ENCODE measurements at places on chromosomes 4 and X.

DNA sequence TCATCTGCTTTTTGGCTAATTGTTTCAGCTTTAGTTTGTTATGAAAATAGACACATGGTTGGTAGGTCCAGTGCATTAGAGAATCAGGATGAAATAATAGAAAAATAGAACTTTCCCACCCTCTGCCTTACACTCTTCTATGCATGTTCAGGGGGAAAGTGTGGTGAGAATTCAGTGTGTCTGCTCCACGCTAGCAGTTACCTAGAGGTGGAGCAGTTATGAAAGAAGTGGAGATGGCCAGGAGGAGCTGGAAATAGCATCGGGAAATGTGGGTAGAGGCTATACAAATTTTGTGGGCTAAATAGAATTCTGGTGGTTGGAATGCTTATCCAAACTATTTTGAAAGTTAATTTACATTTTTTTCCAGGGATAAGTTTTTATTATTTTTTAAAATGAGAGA lies 91.4 kb upstream of the MAD2L1 start:
- no peak overlapping the region for H3K4me3 ChIP-seq
- H3K27ac ChIP-seq: no peak overlapping the region
- no peaks in the 10 kb centered on the region for H3K27me3 ChIP-seq
- DNase-seq: no peak

GRCh38 chr4:121360495-121360894 lies 20.3 kb downstream of the QRFPR start:
- no peak for DNase-seq
- no peaks in the 10 kb centered on the region for H3K36me3 ChIP-seq
- H3K4me3 ChIP-seq: no peak overlapping the region
- H3K27me3 ChIP-seq: no peaks in the 10 kb centered on the region

DNA sequence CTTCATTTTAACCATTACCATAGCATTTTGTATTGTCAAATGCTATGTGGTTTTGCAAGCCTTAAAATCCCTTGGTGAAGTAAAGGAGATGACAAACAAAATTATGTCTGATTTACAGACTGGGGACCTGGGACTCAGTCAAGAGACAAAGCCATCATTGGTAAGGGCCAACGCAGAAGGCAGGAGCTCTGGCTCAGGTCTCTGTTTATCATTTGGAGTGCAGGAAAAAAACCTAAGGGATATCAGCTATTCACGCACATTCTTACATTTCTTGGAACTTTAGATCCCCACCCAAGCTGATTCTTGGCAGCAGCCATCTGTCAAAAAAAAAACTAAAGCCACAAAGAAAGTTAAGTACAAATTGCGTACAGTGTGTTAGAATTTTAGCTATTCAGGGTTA lies 731.9 kb downstream of the STPG2 start:
- H3K27me3 ChIP-seq: no peaks in the 10 kb centered on the region
- no peak for DNase-seq
- H3K4me1 ChIP-seq: no peaks in the 10 kb centered on the region
- H3K27ac ChIP-seq: no peak overlapping the region
- H3K36me3 ChIP-seq: no peaks in the 10 kb centered on the region

GRCh38 chrX:76183289-76184049 lies 10.6 kb downstream of the PBDC1 start:
- H3K4me3 ChIP-seq: no peak overlapping the region
- H3K4me1 ChIP-seq: no peaks in the 10 kb centered on the region
- no peaks in the 10 kb centered on the region for H3K36me3 ChIP-seq
- H3K27me3 ChIP-seq: no peaks in the 10 kb centered on the region
- no peak for DNase-seq

DNA sequence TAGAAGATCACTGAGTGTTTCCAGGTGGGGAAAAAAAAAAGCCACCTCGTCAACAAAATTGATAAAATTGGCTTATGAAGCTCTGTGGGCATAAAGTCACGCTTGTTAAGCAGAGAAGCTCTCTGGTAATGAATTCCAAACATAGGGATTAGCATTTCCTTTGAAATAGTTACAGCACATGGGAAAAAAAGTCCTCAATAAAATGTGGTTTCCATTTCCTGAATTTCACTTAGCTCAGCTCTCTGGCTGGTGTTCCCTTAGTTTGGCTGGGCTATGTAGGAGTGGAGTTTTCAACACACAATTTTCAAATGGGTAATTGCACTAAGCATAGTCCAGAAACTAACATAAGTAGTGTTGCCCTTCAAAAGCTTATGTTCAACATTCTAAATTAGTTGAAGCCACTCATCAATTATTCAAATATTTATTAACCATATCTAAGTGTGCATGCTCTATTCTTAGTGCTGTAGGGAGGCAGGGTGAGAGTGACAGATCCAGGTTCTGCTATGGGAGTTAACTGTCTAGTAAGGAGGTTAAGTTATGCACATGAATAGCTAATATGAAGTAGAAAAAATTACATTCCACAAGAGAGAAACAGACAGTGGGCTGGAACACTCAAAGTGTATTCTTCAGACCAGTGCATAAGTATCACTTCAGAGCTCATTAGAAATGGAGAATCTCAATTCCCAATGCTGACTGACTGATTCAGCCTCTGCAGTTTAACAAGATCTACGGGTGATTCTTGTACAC lies 445.7 kb downstream of the SMARCA1 start:
- H3K27ac ChIP-seq: no peak overlapping the region
- H3K4me3 ChIP-seq: no peak overlapping the region
- no peaks in the 10 kb centered on the region for H3K36me3 ChIP-seq
- H3K27me3 ChIP-seq: no peaks in the 10 kb centered on the region
- DNase-seq: no peak

GRCh38 chr4:127856813-127857447 lies 23.8 kb upstream of the PLK4 start:
- DNase-seq: no peak
- no peak overlapping the region for H3K4me3 ChIP-seq
- no peaks in the 10 kb centered on the region for H3K27me3 ChIP-seq
- H3K36me3 ChIP-seq: no peaks in the 10 kb centered on the region
- no peak overlapping the region for H3K27ac ChIP-seq

DNA sequence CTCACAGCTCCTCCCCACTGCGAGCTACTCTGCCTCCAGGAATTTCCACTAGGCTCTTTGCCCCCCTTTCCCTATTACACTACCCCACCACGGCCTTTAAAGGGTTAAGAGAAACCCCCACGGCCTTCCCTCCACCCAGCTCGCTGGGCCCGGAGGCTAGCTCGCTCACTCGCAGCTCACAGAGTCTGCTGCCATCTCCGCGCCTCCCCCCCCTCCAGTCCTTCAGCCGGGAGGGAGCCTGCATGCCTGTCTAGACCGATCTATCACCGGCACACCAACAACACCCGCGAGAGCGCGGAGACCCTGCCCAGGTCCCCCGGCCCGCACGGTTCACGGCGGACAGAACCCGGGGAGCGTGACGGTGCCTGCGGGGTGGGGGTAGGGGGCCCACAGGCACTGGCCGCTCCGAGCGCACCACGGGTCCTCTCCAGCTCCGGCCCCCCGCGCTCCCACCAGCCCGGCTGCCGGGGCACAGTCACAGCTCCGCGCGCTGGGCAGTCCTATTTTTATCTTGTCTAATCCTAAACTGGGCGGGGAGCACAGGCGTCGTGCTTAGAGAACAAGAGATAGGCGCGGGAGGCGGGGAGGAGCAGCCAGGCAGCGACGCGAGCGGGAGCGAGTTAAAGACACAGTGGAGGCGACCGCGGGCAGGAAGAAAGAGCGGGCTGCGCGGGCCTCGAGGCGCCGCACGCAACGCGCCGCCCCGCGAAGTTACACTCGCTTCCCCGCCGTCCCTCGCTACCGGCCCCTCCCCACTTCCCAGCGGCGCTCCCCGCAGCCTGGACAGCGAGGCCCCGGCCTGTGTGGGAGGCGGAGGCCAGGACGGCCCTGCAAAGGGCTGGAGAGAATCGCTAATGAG lies 3.5 kb downstream of the BCOR start:
- peak; percentile 57 for DNase-seq
- peak overlapping the region; percentile 80 for H3K27ac ChIP-seq
- no peaks in the 10 kb centered on the region for H3K27me3 ChIP-seq
- H3K4me3 ChIP-seq: peak overlapping the region; percentile 79
- no peaks in the 10 kb centered on the region for H3K36me3 ChIP-seq
- H3K4me1 ChIP-seq: peaks cover 23% of the 10 kb centered on the region

- H3K4me1 ChIP-seq: peaks cover 38% of the 10 kb centered on the region
- H3K27ac ChIP-seq: no peak overlapping the region
Observed at GRCh38 chr4:147980586-147980985, 248.7 kb downstream of the ARHGAP10 start.

DNA sequence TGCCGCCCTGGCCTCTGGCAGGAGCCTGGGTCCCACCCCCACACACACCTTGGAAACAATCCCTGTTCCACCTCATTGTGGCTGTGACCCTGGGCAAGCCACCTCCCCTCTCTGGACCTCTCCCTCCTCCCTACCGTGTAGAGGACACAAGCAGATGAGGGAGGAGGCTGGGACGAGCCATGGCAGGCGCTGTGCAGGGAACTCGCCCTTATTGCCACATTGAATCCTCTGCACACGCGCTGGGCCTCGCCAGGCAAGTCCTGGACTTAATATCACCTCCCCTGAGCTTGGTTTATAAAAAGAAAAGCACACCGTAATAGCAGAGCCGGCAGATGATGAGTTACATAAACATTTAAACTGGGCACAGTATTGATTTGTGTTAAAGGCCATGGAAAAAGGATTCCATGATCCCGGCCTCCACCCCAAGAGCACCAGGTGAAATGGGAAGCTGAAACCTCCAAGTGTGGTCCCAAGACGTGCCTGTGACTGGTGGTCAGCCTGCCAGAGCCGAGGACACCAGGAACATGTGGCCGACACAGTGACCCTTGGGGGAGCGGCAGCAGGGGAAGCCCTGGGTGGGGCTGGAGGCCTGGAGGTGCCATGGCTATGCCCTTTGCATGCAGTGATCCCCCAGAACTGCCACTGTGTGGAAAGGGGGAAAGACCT lies 81.1 kb downstream of the PPP2R2C start:
- no peak for DNase-seq
- no peaks in the 10 kb centered on the region for H3K36me3 ChIP-seq
- H3K4me1 ChIP-seq: no peaks in the 10 kb centered on the region
- H3K27me3 ChIP-seq: no peaks in the 10 kb centered on the region
- no peak overlapping the region for H3K4me3 ChIP-seq
- no peak overlapping the region for H3K27ac ChIP-seq

DNA sequence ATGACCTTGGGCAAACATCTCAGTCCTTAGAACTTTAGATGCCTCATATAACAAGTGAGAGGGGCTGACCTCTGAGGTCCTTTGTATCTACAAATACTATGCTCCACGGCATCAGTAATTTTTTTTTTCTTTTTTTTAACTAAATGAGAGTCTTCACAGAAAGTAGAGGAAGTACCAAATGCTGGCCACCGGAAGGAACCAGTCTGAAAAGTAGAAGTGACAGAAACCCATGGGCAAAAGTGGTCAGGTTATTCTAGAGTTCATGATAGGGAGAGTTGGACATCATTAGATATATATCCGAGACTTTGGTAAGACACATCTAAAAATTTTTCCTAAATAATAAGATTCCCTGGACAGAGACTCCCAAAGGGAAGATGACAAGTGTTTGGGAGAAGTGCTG lies 53.7 kb downstream of the COQ2 start:
- no peaks in the 10 kb centered on the region for H3K27me3 ChIP-seq
- no peak for DNase-seq
- no peaks in the 10 kb centered on the region for H3K4me1 ChIP-seq
- H3K27ac ChIP-seq: no peak overlapping the region
- H3K4me3 ChIP-seq: no peak overlapping the region

DNA sequence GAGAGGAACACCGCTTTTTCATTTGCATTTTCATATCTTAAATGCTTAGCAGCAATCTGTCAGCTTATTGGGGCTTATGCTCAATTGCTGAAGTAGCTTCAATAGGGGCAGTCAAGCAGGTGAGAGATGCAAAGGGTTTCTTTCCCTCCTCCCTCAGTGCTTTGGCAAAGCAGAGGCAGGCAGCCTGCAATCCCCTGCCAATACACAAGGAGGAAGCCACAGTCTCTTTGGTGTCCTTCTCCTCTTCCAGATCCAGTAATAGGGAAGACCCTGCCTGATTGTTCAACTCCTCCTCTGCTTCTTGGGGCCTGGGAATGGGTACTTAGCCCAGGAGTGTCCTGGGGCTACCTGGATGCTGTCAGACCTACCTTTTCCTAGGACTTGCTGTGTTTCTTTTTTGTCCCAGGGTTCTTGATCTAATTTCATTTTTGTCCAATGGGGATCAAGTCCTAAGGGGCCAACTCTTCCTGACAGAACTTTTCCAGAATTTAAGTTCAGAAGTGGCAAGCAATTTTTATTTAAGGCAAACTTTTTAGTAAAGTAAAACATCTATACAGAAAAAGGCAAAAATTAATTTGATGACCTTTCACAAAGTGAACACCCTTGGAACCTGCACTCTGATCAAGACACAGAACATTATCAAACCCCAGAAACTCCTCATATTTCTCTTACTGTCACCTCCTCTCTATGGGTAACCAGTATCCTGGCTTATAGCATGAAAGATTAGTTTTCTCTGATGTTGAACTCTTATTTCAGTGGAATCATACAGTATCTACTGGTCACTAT lies 260.3 kb downstream of the PPP3CA start:
- H3K27ac ChIP-seq: no peak overlapping the region
- H3K4me3 ChIP-seq: no peak overlapping the region
- no peak for DNase-seq
- H3K4me1 ChIP-seq: no peaks in the 10 kb centered on the region

GRCh38 chrX:29541038-29541437 lies 674.3 kb upstream of the MAGEB2 start:
- DNase-seq: no peak
- H3K27ac ChIP-seq: no peak overlapping the region
- H3K4me3 ChIP-seq: no peak overlapping the region
- no peaks in the 10 kb centered on the region for H3K36me3 ChIP-seq

DNA sequence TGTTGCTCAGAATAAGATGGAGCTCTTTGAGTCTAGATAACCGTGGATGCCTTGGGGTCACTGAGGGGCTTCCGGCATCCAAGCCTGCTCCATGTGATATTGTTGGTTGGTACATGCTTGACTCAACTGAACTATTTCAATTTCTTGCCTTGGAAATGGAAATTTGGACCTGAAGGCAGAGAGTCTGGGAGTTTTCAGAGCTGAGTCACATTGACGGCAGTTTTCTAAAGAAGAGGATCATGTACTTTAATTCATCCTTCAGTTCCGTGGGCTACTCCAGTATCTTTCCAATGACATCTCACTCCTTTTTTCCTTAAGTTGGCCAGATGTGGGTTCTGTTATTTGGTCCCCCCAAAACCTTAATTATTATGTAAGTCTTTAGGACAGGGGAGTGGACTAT lies 100.5 kb downstream of the MFAP3L start:
- no peak overlapping the region for H3K4me3 ChIP-seq
- H3K4me1 ChIP-seq: no peaks in the 10 kb centered on the region
- no peaks in the 10 kb centered on the region for H3K27me3 ChIP-seq
- no peak overlapping the region for H3K27ac ChIP-seq
- H3K36me3 ChIP-seq: no peaks in the 10 kb centered on the region
- no peak for DNase-seq

Data from heart left ventricle (tissue), 16 donors.